ENCODE measurements at places on chromosomes 2 and 18.

GRCh38 chr2:188599140-188599539 is 307.5 kb downstream of the GULP1 start:
- H3K27me3 ChIP-seq, result no peaks in the 10 kb centered on the region
- H3K4me3 ChIP-seq, result no peak overlapping the region
- H3K4me1 ChIP-seq, result no peaks in the 10 kb centered on the region
- no peak for DNase-seq

DNA sequence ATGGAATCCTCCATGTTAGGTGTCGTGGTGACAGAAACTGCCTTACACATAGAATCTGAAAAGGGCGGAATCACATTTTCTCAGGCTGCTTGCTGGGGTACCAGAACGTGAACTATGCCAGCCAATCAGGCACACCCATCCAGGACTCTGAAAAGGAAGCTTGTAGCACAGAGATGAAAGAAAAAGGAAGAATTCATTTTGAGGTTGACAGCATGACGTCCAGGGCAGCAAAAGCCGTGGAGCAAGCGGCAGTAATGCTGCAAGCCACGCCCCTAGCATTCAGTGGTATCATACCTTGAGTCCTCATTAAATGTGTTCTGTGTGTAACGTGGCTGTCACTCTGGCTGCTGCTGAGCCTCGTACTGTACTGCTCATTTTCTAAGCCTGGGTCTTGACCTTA is 304.0 kb downstream of the DYSF start:
- no peaks in the 10 kb centered on the region for H3K4me1 ChIP-seq
- H3K36me3 ChIP-seq, result no peaks in the 10 kb centered on the region
- DNase-seq, result no peak

DNA sequence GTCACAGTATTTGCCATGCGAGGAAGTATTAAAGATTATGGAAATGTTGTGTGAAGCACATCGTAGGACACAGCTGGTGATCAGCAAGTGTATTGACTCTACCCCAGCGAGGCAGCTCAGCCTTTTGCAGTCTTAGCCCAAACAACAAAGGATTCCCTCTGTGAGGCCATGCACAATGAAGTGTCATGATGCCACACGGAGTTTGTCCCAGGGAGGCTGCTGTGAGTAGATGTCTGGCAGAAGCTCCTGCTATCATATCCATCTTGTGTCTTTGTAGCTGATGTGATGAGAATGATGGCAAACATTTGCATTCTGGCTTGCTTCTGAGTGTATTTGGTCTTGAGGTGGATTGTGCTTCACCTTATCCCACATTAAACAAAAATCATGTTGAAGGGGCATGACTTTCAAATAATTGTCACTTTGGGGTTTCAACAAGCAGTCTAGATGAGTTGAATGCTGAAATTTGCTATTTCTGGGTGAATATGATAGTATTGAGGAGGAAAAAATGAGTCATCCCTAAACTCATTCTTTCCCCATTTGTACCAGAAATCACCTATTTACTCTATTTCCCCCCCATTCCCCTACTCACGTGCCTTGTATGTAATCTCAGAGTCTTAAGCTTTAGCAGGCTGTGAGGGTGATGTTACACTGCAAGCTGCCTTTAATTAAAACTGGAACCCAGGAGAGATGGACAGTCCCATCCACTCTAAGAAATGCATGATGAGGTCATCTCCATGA is 273.5 kb downstream of the RNF144A start:
- no peak overlapping the region for H3K27ac ChIP-seq
- no peaks in the 10 kb centered on the region for H3K36me3 ChIP-seq
- no peak overlapping the region for H3K4me3 ChIP-seq

GRCh38 chr2:176415937-176416499 is 146.8 kb downstream of the MTX2 start:
- H3K4me1 ChIP-seq, result no peaks in the 10 kb centered on the region
- H3K4me3 ChIP-seq, result no peak overlapping the region
- no peaks in the 10 kb centered on the region for H3K36me3 ChIP-seq

DNA sequence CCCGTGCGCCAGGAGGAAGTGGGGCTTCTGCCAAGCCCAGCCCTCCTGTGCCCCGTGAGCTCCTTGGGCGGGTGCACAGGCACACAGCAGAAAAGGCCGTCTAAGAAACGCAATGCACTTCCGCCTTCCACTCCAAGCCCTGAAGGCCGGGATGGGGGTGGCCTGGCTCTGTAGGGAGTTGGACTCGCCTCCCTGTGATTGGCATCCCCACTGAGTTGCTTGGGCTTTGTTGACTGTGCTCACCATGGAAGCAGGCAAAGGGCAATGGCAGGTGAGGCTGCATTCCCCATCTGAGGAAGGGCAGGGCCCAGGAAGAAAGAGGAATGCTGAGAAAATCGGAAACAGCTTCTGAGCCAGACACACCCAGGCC is 66.8 kb downstream of the CRACDL start:
- no peaks in the 10 kb centered on the region for H3K4me1 ChIP-seq
- H3K4me3 ChIP-seq, result no peak overlapping the region
- H3K27ac ChIP-seq, result no peak overlapping the region
- no peaks in the 10 kb centered on the region for H3K36me3 ChIP-seq

- DNase-seq, result no peak
- no peaks in the 10 kb centered on the region for H3K4me1 ChIP-seq
- no peak overlapping the region for H3K4me3 ChIP-seq
- H3K27me3 ChIP-seq, result no peaks in the 10 kb centered on the region
- H3K27ac ChIP-seq, result no peak overlapping the region
Measured at GRCh38 chr2:75342504-75343175, 143.3 kb upstream of the TACR1 start.

DNA sequence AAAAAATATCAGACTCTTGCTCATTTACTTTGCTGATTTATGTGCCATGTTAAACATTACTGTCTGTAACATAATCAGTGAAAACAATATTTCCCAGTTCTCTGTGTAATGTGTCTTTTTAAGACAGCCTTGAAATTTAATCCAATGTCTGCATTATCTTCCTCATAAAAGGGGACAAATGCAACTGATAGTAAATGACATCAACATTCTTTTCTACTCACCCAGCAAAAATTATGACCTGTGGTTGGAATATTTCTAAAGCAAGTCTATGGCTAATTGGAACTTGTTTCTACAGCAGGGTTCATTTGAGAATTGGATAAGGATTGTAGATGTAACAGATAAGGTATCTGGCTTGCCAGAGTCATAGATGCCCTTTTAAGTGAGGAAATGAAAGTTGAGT is 34.8 kb downstream of the C1D start:
- H3K27me3 ChIP-seq, result no peaks in the 10 kb centered on the region
- H3K27ac ChIP-seq, result no peak overlapping the region
- no peak overlapping the region for H3K4me3 ChIP-seq
- no peaks in the 10 kb centered on the region for H3K4me1 ChIP-seq
- no peak for DNase-seq
- H3K36me3 ChIP-seq, result no peaks in the 10 kb centered on the region

GRCh38 chr2:136381722-136382633 is 264.0 kb upstream of the CXCR4 start:
- no peak overlapping the region for H3K4me3 ChIP-seq
- H3K36me3 ChIP-seq, result no peaks in the 10 kb centered on the region
- H3K27me3 ChIP-seq, result no peaks in the 10 kb centered on the region
- DNase-seq, result peak; percentile 11
- peak overlapping the region; percentile 14 for H3K27ac ChIP-seq
- H3K4me1 ChIP-seq, result peaks cover 9% of the 10 kb centered on the region

DNA sequence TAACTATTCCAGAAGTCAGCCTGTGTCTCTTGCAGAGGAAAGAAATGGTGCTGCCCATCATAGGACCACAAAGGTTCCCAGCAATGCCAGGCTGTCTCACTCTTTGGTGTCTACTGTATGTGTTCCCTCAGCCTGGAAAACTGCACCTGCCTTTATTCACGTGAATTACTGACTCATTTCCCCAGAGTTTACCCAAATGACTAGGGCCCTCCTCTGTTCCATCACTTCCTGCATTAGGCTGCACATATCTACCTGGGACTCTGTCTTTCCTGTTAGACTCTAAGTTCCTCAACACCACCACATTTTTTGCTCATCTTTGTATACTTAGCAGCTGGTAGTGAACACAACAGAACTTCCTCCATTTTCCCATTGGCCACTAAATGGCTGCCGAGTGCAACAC is 188.3 kb downstream of the FHOD3 start:
- no peak overlapping the region for H3K4me3 ChIP-seq
- no peak overlapping the region for H3K27ac ChIP-seq
- no peaks in the 10 kb centered on the region for H3K27me3 ChIP-seq
- no peaks in the 10 kb centered on the region for H3K36me3 ChIP-seq
- DNase-seq, result no peak
- no peaks in the 10 kb centered on the region for H3K4me1 ChIP-seq

Measured in tibial nerve (tissue), 4 donors.